Fibroblast of skin of right biceps (primary cell): ENCODE measurements at places on chromosomes 3 and 15.

GRCh38 chr15:52318729-52319500 lies 23.3 kb upstream of the MYO5C start:
- no peak for DNase-seq

DNA sequence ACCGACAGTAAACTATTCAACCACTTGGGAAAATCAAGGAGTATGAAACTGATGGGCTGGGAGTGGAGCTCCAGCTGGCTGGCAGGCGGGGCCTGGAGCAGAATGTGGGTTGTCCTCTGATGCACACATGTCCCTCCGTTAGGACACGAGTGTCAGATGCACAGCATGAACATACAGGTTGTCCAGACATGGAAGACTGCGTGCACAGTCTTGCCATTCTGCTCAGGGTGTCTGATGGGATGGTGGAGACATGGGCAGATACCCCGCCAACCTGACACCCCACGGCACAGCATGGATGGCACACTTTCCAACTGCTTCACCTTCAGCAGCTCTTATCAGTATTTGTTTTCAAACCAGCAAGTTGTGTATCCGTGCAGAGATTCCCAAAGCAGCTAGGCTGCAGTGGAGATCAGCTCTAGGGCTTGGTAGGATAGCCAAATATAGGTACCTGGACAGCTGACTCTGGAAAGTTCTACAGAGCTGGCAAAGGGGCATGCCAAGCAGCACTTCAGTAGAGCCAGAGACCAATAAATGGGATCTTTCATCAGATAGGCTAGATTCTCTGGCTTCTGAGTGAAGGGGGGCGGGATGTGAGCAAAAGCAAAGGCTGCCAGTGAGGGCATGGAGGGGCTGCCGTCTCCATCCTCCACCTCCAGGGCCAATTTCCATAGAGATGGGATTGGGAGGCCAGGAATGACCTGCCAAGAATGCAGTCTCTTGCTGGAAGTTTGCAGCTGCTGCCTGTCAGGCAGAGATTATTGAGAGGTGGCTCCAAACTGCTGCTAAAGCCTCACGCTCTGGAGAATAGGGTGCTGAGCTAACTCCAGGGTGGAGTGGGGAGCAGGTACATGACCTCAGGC lies 47.2 kb upstream of the KY start:
- DNase-seq = no peak

DNA sequence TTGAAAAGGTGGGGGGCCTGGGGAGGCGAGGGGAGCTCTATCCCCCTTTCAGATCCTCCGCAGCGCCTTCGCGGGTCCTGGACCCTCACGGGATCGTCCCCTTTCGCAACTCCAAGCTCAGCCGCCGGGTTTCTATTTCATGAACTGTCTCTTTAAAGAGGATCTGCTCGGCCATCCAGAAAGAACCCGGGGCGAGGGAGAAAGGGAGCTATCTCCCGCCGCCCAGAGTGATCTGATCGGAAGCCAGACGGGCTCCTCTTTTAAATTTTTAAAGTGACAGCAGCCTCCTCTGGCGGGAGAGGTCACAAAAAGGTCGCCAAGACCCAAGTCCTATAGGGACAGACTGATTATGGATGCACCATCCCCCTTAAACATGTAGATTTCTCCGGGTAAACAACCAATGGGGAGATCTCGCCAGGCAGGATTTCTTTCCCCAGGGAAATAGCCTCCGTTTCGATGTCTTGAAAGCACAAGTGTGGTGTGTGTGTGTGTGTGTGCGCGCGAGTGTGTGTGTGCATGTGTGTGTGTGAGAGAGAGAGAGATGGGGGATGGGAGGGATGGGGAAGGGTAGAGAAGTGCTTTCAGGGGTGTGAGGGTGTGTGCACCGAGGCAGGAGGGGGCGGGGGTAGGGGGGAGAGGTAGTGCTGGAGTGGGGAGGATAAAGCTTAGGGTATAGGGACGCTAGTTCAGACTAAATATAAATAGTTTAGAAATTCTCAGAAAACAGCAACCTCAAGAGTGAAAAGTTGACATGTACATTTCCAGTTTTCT lies 516.1 kb downstream of the MECOM start:
- peak; percentile 64 for DNase-seq

- DNase-seq = peak; percentile 7
Measured at GRCh38 chr3:17372362-17373210, 369.8 kb downstream of the TBC1D5 start.

- DNase-seq = no peak
Measured at GRCh38 chr15:42456531-42456930, 34.4 kb downstream of the ZNF106 start.

- DNase-seq = no peak
Measured at GRCh38 chr3:173055228-173055933, 85.7 kb downstream of the SPATA16 start.

DNA sequence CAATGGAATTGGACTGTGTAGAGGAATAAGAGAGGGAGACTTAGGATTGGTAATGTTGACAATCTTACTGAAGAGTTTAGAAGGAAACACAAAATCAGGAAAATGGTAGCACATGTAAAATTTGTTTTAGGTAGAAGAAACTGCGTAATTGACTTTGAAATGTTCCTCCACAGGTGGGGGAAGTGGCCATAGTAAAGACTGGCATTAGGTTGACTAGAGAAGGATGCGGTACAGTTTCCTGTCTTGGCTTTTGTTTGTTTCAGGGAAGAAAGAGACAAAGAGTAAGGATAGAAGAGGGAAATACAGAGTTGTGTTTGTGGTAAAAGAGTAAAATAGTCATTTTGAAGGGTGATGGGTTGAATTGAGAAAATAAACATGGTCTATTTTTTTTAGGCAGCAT lies 253.6 kb upstream of the ZNF717 start:
- no peak for DNase-seq

- no peak for DNase-seq
Measured at GRCh38 chr15:37080261-37080921, 20.0 kb downstream of the MEIS2 start.

DNA sequence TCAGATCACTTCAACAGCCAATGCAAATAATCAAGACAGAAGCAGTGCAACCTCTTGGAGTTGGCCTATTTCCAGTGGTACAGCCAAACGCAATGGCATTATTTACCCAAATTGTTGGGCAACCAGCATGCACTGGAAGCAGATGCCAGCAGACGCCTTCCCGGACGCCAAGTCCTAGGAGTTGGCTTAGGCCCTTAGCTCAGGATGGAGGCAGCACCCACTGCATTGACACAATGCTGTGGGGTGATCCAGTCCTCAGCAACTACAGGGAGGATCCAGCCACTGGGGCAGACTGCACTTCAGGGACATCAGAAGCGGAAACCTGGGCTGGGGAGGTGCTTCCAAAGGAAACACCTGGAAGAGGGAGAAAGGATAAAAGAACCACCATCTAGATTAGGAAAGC lies 290.4 kb downstream of the FAM43A start:
- no peak for DNase-seq

- no peak for DNase-seq
Measured at GRCh38 chr3:35522450-35522849, 116.9 kb upstream of the ARPP21 start.

DNA sequence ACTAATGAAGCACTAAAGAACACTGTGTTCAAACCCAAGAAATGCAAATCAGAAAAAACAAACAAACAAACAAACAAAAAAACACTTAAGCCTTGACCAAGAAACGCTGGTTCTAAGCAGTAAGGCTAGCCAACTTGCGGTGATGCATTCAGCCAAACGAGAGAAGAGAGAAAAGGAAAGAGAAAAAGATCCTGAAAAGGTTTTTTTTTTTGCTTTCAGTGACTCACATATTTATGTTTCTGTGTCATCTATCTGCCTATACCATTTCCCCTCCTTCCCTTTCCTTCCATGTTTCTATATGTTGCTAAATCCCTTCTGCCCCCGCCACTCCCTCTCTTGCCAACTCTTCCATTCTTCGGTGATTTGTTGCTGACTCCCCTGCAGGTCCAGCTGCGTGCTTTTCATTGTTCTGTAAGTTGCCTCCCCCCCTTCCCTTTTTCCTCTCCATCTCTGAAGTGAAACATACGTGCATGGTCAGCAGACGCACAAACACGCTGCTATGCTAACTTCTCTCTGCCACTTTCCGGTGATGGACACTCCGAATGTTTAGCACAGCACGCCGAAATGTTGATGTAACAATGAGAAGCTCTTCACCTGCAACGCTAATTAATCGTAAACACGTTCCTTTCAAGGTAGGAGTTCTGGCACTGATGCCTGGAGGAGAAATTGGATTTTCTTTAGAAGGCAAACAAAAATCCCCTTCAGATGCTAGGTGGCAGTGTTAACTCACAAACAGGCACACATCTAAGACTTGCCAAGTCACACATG lies 154.4 kb downstream of the TUSC7 start:
- DNase-seq = peak; percentile 50

DNA sequence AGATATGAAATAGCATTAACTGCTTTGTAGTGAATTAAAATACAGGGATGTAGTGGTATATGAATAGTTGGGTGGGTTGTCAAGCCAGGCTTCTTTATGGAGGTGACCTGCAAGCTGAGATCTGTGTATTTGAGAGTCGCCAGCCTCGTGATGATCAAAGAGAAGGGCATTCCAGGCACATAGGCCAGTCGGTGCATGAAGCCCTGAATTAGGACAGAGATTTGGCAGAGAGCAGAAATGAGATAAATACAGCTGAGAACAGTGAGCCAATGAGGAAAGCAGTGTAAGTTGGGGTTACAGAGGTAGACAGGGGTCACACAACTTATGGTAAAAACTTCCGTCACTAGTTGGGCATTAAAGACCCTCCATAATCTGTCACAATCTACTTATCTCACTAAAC lies 641.9 kb downstream of the OTOL1 start:
- no peak for DNase-seq

GRCh38 chr15:41161736-41162135 lies 45.7 kb upstream of the INO80 start:
- DNase-seq = peak; percentile 7

GRCh38 chr15:62219799-62220198 lies 54.7 kb upstream of the C2CD4B start:
- no peak for DNase-seq

DNA sequence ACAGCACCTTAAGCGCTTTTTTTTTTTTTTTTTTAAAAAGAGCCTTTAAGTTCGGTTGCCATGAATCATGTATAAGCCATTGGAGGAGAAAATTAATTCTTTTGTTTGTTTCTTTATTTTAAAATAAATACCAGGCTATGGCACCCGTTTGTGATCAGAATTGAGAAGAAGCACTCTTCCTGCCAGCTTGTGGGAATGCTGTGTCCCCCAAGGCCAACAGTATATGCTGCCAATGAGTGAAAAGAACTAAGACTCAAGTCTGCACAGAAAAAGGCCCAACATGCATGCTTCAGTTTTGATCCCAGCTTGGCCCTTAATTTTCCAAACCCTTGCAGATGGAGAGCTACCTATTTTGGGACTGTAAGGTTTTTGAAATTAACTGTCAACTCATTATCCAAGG lies 90.5 kb downstream of the LRRC3B start:
- no peak for DNase-seq

DNA sequence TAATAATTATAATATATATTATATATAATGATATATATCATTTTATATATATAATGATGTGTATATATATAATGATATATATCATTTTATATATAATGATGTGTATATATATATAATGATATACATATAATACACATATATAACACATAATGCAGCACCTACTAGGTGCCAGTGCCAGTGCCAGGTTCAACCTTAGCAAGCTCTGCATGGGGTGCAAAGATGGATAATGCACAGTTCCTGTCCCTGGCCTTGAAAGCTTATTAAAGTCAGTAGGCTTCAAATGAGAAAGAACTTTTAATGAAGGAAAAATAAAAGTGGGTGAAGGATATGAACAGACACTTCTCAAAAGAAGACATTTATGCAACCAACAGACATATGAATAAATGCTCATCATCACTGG lies 192.7 kb upstream of the SLC2A2 start:
- DNase-seq = no peak

DNA sequence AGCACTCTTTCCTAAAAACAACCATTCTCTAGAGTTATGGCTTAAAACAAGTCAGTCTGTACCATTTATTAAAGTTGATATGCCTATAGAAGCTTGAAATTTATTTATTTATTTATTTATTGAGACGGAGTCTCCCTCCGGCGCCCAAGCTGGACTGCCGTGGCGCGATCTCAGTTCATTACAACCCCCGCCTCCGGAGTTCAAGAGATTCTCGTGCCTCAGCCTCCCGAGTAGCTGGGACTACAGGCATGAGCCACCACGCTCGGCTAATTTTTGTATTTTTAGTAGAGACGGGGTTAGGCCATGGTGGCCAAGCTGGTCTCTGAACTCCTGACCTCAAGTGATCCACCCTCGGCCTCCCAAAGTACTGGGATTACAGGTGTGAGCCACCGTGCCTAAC lies 1.5 kb upstream of the TTC14 start:
- DNase-seq = no peak

- DNase-seq = no peak
Measured at GRCh38 chr15:84946772-84947489, 34.7 kb upstream of the PDE8A start.

GRCh38 chr3:4773583-4773982 lies 205.7 kb upstream of the BHLHE40 start:
- DNase-seq = no peak

DNA sequence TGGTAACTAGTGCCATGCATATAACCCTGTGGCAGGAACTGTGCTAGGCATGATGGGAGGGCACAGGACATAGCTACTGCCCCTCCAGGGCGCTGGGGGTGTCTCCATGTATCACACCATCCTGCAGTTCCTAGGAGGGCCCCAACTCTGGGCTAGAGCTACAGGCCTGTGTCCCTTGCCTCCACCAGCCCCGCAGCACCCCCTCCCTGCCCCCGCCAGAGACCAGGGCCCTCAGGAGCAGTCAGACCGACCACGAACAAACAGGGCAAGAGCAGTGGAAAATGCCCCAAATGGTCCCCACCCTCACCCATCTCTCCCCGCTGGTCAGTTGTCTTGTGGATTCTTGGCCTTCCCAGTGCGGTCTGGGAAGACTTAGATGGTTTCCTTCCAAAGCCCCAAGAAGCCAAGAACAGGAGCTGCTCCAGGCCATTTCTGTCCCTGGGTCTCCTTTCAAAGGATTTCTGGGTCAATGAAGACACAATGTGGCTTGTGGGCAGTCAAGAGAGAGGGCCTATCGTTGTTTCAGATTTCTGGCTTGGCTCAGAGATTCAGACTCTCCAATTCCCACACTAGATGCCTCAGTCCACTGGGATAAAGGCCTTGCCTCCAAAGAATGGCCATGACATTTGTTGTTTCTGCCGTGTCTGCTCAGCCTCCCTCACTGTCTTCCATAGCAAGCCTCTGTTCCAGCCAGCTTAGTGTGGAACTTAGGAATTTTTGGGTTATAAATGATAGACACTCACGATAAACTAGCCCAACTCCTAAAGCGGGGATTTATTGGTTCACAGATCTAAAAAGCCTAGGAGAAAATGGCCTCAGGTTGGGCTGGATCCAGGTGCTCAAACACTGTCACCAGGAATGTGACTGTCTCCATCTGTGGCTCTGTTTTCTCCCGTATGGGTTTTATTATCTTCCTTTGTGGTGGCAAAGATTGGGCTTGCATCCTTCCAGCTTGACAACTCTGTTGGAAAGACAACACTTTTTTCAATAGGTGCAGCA lies 80.6 kb downstream of the LSM3 start:
- no peak for DNase-seq
